ENCODE measurements at places on chromosomes 16 and 17. TPM values are rescaled to one million over a fixed set of nuclear protein-coding genes. Genes with fewer than 3 reads are reported as not detected.

- no peak for DNase-seq
Observed at GRCh38 chr16:10776280-10776679, 32.6 kb downstream of the NUBP1 start.

- DNase-seq: no peak
Observed at GRCh38 chr17:77700165-77700881, 258.2 kb upstream of the TNRC6C start.

- no peak for DNase-seq
Observed at GRCh38 chr17:79926605-79927135, 87.4 kb upstream of the CBX4 start.

DNA sequence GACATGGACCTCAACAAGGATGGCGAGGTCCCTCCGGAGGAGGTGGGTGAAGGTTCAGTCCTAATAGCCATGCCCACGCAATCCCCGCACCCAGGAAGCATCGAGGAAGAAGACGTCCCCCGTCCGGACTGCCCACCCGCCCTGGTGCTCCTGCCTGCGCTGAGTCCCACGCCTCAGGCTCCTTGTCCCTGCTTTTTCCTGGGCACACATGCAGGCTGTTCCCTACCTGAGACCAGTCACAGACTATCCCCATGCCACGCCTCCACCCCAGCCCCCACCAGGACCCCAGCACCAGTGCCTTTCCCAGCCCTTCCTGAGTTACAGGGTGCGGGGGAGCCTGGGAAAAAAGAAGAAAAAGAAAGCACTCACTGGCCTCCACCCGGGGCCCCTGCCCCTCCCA lies 9.0 kb downstream of the FKBP10 start:
- DNase-seq: no peak

DNA sequence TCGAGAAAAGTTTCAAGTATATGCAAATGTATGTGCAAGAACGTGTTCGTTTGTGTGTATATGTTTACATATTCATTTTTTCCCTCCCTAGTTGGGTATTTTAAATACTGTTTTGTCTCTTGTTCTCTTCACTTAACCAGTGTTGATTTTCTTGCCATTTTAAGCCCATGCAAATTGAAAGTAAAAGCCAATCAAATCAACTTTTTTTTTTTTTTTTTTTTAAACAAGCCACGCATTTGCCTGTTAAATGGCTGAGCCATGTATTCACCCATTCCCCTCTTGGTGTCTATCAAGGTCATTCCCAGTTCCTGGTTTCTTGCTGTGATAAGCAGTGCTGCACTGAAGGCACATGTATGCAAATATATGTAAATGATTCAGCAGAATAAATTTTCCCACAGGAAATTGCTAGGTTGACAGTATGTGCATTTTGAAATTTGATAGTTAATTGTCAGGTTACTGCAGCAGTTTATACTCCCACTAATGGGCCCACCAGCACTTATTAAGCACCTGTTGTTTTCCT lies 12.2 kb downstream of the ABCC1 start:
- DNase-seq: no peak

DNA sequence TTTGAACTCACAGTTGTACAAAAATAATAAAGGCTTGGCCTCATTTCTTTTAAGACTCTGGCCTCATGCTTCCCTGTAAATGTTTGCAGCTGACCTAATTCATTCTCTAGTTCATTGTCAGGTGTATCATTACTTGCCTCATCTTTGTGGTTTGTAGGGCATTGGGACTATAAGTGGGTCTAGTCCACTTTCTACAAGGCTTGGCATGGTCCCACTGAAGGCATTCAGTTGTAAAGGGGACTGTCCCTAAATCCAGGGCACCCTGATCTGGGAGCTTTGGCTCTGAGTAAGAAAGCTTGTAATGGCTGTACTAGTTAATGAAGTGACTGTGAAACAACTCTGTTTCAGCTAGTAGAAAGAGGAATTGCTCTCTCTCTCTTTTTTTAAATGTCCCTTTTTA lies 2.7 kb downstream of the KCTD2 start:
- DNase-seq: no peak

DNA sequence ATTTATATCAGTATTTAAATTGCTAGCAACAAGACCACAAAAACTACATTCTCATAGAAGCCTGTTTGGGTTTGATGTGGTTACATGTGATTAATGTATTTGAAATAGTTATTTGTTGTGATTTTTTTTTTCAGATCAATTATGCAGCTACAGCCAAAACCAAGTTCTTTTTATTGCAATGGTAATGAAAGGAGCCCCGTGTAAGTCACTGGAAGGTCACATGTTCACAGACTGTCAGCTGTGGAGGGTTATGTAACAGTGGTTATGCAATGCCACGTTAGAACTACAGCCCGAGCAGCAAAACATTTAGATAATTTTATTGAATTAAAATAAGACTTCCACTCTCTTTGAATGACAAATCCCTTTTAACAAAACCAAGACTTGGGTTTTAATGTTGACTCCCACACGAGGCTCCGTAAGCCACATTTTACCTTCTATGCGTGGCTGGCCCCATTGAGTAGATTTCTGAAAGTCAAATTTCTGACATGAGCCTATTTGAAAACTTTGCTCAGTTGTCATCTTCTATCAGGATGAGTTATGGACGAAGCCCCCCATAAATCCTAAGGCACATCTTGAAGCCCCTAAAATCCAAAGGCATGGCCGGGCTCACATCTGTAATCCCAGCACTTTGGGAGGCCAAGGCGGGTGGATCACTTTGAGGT lies 41.8 kb upstream of the SEC14L1 start:
- DNase-seq: no peak

The C17orf107 gene
- 3.6 TPM for total RNA-seq
